ENCODE measurements at places on chromosomes 7 and 10.

GRCh38 chr7:142583446-142583845 lies 165.8 kb upstream of the PRSS1 start:
- DNase-seq: no peak

GRCh38 chr10:94199565-94199964 lies 163.2 kb downstream of the NOC3L start:
- no peak for DNase-seq

GRCh38 chr7:151248346-151249033 lies at the start of gene SMARCD3:
SMARCD3 (minus strand) TSS chr7:151248694; CDS start chr7:151248562, 132 bp downstream.
- DNase-seq: peak; percentile 53

- peak; percentile 44 for DNase-seq
These were observed 35.0 kb downstream of the INPP5A start for GRCh38 chr10:132572545-132572937.

GRCh38 chr7:129108581-129108980 lies 35.9 kb upstream of the TSPAN33 start:
- no peak for DNase-seq

GRCh38 chr7:46153583-46153950 lies 232.5 kb upstream of the IGFBP3 start:
- DNase-seq: no peak

GRCh38 chr10:9605231-9605630 lies 1412.4 kb upstream of the CELF2 start:
- no peak for DNase-seq

DNA sequence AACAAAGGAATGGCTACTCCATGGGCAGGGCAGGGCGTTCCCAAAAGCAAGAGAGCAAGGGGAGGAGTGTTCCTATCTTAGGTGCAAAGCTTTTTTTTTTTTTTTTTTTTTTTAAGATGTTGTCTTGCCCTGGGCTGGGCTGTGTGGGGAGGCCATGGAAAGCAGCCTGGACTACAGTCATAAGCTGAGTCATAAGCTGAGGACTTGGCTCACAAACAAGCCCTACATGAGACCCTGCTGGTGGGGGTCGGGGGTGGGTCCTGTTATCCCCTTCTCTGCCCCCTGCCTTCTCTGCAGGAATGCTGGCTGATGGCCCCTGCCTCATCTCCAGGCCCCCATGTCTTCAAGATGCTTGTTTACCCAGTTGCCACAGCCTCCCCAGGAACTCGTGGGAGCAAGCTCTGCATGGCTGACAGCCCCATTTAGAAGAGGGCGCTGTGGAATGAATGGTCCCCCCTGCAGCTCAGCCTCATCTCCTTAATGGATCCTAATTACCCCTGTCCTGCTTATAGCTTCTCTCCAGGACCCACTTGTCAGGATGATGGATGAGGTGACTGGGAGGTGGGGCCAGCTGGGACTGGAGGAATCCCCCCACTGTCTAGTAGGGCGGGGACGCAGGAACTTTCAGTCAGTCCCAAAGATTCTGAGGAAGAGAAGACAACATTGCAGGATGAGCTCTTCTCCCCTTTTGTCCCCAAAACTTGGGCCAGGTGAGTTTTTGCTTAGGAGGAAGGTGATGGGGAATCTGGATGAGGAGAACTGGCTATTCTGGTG lies 340.8 kb upstream of the PODXL start:
- no peak for DNase-seq

GRCh38 chr7:40848541-40849221 lies 713.9 kb downstream of the SUGCT start:
- DNase-seq: no peak

DNA sequence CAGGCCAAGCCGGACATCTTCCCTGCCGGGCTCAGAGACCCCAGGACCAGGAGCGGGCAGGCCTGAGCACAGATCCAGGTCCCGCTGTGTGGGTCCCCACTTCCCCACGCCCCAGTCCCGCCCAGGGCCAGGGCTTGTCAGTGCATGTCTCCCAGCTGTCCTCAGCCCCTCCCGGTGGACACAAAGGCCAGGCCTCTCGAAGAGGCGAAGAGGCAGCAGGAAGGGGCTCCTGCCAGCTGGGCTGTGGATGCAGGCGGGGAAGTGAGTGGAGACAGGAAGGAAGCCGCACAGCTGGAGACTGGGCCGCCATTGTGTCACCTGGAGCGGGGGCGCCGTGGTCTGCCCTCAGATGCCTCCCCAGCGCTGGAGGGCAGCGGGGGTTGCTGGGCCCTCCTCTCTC lies 4.8 kb downstream of the GRIFIN start:
- DNase-seq: no peak

DNA sequence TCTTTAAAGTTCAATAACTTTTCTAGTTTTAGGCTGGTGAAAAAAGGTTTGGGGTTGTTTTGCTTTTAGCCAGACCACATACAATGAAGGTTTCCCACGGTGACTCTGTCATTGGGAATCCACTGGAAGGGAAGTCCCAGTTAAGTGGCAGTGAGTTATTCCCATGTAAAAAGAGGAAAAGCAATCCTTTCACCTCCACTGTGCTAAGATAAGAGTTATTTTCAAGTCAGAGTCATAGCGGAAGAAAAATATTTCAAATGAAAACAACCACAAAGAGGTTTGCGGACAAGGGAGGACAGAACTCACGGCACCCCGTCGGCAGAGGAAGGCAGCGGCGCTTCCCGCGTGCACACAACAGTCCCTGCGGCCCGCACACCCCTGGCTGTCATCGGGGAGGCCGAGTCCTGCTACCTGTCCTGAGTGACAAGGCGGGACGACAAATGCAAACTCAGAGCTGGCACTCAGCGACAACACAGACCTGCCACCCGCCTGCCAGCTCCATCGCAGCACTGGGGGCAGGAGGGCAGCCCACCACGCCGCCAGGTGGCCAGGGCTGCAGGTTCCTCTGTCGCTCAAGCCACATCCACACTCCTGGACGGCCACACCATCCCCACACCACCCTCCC lies 9.3 kb upstream of the PAPOLB start:
- no peak for DNase-seq

DNA sequence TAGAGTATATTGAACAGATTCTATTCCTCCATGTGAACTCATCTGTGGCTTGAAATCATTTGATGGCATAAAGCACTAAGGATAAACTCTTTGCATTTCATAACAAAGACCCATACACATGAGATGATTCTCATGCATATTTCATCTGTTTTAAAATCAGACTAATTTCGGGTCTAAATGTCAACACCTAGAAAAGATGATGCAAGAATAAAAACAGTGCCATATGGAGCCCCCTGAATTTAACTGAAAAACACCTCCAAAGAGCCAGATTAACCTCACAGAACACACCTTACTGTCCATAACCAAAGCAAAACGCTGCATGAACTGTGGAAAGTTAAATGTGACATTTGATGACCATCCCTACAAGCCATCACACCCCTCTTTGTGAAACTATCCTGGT lies 59.7 kb downstream of the ELAPOR2 start:
- DNase-seq: peak; percentile 38

Data from cerebellar cortex (tissue), 1 donor.